Activated CD4-positive, CD25-positive, alpha-beta regulatory T cell treated with anti-CD3 and anti-CD28 coated beads, Interleukin-2, amount 50 U/mL, for 24 hours (primary cell): ENCODE measurements at places on chromosomes 1 and 21.

DNA sequence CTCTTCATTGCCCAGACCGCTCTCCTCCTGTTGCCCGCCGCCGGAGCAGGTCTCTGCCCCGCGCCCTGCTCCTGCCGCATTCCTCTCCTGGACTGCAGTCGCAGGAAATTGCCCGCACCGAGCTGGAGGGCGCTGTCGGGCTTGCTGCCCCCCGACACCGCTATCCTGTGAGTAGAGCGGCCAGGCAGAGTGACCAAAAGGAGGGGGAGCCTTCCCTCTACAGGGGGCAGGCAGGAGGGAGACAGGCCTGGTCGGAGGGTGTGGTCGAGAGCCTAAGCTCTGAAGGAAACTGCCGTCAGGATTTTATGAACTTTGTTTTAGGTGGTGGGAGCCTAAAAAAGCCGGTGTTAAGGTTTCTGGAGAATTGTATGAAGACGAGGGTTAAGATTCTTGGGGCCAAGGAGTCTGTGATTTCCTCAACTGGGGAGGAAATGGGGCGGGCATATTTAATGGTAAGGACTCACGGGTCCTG, 517 bp downstream of the LRIG2 start:
- ATAC-seq: no peak

DNA sequence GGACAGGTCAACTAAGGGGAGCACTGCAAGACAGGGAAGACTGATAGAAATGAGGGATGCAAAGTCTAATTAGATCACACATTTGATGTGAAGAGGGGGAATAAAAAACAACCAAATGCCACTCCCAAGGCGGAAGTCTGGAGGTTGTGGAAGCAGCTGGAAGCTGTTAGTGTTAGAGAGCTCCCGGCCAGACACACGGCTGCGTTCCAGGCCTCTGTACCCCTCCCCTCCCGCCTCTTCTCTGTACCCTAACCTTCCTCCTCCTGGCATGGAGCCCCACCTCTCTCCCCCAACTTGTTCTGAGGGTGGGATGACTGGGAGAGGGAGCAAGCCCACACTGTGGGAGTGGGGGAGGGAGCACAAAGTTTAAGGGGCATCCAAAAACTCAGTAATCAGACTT, 67.0 kb downstream of the PLEKHA6 start:
- no peak for ATAC-seq

DNA sequence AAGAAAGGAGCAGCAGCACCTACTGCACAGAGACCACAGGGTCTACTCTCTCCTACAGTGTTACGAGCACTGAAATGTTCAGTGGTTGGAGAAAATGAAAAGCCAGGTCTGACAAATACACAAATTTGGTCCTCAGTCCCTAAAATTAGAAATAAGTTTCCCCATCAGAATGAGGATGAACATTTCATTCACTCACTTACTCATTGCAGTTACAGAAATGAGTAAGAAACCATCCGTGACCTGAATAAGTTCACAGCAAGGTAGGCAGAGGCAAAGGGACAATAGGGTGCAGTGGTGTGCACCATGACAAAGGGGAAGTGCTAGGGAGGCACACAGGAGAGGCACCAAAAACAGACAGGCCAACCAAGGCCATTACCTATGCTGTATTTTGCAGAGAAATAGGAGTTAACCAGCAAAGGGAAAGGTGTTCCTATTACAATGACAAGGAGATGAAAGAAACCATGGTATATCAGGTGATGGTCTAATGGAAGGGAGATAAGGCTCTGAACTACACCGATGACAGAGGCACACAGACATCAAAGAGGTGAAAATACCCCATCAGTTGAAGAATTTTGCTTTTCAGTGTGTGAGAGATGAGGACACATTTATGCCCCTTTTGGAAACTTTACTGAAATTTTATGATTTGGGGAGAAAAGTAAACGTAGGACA, 29.4 kb downstream of the VAV3 start:
- ATAC-seq: peak; percentile 75

- peak; percentile 59 for ATAC-seq
Measured at GRCh38 chr1:193058529-193059281, 455 bp downstream of the UCHL5 start.

DNA sequence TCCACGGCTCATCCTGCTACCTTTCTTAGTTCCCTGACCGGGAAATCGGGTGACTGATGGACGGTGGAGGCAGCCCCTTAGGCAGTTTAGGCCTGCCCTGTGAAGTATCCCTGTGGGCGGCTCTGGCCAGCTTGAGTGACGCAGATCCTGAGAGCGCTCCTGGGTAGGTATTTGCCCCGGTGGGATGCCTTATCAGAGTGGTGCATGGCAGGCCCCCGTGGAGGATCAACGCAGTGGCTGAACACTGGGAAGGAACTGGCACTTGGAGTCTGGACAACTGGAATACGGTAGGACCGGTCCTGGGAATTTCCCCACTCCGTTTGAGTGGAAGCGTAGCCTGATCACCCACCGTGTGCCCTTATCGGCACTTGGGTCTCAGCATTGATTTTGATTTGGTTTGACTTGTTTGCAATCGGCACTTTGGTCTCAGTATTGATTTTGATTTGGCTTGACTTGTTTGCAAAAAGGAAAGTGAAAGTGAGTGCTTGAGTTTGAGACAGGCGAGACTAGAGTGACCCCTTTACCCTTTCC, 15.2 kb downstream of the PLA2G2F start:
- ATAC-seq: no peak

GRCh38 chr1:21518774-21519455, 9.7 kb downstream of the ALPL start:
- ATAC-seq: no peak

DNA sequence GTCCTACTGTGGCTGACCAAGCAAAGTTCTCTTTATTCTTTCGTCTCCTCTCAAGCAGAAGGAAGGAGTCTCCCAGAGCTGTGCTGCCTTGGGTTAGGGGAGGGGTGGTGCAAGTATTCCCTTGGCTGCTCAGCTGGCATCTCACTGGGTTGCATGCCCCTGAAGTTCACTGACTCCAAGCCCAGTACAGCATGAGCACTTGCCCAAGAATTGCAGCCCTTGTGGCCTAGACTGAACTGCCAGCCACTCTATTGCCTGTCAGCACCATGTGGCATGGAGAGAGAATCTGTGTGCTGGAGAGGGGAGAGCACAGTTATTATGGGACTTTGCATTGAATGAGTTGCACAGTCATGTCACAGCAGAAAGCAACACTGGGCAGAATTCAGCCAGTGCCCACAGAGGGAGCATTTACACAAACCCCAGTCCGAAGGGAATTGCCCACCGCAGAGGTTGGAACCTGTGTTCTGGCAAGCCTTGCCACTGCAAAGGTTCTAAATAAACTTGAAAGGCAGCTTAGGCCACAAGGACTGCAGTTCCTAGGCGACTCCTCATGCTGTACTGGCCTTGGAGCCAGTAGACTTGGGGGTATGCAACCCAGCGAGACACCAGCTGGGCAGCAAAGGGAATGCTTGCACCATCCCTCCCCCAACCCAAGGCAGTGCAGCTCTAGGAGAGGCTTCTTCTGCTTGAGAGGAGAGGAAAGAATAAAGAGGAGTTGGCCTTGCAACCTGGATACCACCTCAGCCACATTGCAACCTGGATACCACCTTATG, 28.8 kb downstream of the DR1 start:
- no peak for ATAC-seq

DNA sequence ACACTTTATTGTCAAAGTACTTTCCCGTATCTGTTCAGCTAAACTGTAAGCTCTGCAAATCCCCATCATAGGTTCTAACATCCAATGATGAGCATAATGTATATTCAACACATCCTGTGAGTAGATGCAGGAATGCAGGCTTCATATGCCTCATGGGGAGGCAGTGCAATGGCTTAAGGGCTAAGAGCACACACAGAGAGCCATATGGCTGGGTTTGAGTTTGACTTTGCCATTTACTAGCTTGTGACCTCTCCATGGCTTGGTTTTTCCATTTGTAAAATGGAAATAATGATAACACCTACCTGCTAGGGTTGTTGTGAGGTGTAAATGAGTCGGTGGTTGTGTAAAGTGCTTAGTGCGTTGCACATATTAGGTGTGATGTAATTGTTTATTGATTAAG, 13.4 kb downstream of the RCSD1 start:
- peak; percentile 31 for ATAC-seq

DNA sequence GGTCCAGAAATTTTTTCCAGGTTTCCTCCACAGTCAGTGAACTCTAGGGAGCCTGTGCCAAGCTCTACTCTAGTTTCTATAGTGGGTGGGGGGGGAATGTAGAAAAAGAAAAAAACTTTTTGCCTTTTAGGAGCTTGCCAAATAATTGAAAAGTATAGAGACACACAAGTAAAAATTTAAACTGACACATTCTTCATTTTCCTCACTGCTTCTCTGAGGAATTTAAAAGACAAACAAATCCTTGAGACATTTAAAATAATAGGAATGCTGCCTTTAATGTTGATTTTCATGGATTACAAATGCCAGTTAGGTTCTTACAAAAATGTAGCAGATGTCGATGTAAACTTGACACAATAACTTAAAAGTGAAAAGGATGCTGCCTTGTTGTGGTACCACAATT, 241.9 kb downstream of the DNM3 start:
- ATAC-seq: no peak

DNA sequence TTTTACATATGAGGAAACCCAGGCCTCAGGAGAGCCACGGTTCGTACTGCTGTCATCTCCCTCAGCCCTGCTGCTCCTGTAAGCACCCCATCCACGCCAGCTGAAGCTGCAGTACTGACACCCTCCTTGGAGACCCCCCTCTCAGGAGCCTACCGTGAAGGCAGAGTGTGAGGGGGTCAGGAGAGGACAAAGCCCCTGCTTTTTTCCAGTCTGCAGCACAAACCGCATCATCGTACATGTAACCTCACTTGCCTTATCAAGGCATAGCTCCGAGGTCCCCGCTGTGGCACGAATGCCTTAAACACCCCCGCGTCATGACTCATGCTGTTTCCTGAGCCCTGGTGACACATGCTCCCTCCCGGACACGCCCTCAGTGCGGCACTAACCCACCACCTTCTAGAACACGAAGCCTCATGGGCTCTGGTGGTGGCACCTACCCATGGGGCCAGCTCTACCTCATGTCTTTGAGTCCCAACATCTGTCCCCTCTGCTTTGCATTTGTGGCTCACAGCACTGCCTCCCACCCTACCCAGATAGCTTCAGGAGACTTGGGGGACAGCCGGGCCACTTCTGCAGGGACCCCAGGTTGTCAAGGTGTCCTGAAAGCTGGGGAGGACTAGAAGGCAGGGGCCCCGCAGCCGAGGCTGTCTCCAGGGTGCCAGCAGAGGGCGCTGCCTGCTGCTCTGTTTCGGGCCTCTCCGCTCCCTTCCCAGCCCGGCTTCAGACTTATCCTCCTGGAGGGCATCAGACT, 4.9 kb downstream of the SH3BGRL3 start:
- ATAC-seq: peak; percentile 81

DNA sequence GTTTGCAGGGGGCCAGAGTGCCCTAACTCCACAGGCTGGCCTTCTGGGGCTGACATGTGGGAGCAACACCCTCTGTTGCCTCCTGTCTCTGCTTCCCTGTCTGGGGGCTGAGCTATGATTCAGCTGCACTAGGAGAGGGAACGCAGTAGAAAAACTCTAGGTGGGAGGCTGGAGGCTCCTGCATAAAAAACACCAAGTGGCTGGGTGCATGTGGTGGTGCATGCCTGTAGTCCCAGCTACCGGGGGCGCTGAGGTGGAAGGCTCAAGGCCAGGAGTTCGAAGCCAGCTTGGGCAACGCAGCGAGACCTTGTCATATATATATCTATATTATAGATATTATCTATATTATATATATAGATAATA, 5.6 kb downstream of the KIF17 start:
- no peak for ATAC-seq

- no peak for ATAC-seq
Measured at GRCh38 chr21:44352253-44352860, 1.1 kb upstream of the TRPM2 start.

- ATAC-seq: no peak
Measured at GRCh38 chr1:169119405-169119804, 12.9 kb downstream of the ATP1B1 start.

GRCh38 chr1:198018529-198018928, 101.4 kb downstream of the LHX9 start:
- ATAC-seq: no peak

GRCh38 chr21:41706263-41706639, 60.6 kb downstream of the RIPK4 start:
- no peak for ATAC-seq

GRCh38 chr1:216896146-216896545, 172.9 kb upstream of the ESRRG start:
- ATAC-seq: no peak
